ENCODE measurements at places on chromosomes 4 and X.

DNA sequence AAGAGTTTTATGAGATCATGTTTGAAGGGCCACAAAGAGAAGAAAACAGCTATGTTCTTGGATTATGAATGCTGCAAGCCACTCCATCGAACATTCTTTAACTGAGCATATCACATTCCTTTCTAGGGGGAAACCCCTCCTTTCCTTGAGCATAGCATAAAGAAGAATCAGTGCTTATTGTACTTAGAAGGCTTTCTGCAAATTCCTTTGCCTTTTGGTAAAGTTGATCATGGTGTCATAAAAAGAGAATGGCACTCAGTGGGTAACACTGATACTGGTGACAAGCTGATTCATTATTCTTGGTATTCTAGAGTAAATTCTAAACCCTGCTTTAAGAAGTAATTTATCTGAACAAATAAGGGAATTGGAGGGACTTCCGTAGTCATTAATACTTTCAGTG, 88.5 kb upstream of the GPR34 start:
- no peak for DNase-seq

GRCh38 chrX:12197030-12197429, 58.8 kb downstream of the FRMPD4 start:
- DNase-seq, result no peak

GRCh38 chr4:176156656-176157055, 38.7 kb downstream of the SPATA4 start:
- no peak for DNase-seq

DNA sequence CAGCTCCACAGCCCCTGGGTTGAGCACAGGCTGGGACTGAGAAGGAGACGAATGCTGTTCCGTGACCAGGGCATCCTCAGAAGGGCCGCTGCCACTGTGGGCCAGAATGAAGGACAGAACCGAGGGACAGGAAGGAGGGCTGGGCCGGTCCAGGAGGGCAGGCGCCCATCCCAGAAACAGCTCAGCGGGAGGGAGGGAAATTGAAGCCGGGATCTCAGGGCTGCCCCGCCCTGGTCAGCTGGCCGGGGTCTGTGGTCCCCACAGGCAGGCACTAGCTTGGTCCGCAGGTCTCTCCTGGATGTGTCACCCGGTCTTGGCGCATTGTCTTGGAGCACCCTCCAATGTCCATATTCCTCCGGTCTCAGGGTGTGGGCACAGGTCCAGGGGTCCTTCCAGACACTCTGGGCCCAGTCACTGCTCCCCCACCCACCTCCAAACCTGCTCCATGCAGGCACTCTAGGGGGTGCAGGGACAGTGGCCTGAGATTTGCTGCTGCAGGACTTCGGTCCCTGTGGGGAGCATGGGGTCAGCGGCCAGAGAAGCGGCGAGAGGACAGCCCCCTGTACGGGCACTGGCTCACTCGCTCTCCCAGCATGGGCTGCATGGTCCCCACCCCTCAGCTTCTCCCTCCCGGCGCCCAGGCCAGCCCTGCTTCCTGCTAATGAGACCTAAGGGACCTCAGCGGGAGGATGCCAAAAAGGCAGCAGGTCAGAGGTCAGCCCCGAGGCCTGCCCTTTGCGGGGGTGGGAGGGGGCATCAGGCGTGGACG, 23.9 kb upstream of the MXD4 start:
- no peak for DNase-seq

- no peak for DNase-seq
Observed at GRCh38 chrX:29834311-29834710, 381.1 kb upstream of the MAGEB2 start.
